RPMI8226 (cell line): ENCODE measurements at places on chromosomes 4 and X.

DNA sequence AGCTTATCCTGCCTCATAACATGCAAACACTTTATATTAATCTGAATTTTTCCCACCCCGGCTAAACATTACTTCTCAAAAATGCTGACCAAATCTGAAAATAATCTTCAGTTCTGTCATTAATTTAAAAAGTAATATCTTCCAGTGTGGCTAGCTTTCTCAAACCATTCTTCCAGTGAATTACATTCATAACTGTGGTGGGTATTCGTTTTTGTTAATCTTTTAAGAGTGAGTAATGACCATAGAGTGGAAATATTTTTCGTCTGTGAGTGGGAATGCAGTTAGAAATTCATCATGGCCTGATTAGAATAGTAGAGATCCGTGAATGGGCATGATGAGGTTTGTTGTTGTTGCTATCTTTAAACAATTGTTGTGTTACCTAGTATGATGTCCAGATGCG lies 138.6 kb upstream of the SFRP2 start:
- DNase-seq: no peak

- DNase-seq: no peak
Observed at GRCh38 chr4:89661173-89661899, 175.6 kb downstream of the SNCA start.

DNA sequence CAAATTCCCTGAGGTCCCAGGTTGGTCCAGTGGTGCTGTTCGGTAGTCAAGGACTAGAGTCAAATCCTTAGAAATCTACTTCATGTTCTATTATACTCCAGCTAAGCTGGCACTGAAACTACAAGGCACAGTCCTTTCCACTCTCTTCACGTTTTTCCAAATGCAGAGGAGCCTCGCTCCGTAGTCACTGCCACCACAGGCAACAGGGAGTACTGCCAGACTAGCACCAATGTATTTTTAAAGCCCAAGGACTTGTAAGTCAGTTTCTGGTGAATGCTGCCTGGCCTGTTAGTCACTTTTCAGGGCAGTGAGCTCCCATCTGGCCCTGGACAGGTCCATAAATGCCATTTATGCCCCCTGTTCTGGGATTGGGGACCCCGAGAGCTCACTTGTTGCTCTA lies 323.5 kb downstream of the FAM47A start:
- no peak for DNase-seq

DNA sequence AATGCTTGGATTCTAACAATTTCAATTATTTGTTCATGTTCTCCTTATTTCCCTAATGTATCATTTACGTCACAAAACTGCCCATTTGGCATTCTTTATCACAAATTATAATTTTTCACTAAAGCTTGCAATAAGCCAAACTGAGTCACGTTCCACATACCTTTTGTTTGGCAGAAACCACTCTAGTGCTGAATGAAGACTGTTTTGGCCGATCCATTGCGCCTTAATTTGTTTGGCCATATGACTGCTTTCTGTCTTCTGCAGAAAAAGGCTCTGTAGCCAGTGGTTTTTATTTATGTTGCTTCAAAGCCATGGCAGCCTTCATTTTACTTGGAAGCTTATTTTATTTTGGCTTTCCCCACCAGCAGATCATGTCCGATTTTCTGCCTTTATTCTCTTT lies 184.4 kb upstream of the HAND2 start:
- no peak for DNase-seq

DNA sequence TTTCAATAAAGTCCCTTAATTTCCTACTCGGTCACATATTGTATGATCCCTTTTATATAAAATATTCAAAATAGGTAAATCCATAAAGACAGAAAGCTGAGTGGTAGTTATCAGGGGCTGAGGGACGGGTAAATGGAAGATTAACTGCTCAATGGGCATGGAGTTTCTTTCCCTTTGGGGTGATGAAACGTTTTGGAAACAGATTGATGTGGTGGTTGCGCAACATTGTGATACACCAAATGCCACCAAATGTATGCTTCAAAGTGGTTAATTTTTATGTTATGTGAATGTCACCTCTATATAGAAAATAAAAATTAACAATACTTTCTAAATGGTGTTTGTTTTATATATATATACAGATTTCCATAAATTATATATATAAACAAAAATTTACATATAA lies 15.0 kb upstream of the MAOB start:
- DNase-seq: no peak

- DNase-seq: no peak
Observed at GRCh38 chr4:139682309-139682708, 16.7 kb downstream of the MGST2 start.

- DNase-seq: no peak
Observed at GRCh38 chrX:10233696-10234095, 76.9 kb downstream of the CLCN4 start.

- DNase-seq: no peak
Observed at GRCh38 chrX:78029663-78030062, 60.2 kb upstream of the PGAM4 start.

GRCh38 chr4:128916832-128917231 lies 107.3 kb downstream of the JADE1 start:
- DNase-seq: no peak

DNA sequence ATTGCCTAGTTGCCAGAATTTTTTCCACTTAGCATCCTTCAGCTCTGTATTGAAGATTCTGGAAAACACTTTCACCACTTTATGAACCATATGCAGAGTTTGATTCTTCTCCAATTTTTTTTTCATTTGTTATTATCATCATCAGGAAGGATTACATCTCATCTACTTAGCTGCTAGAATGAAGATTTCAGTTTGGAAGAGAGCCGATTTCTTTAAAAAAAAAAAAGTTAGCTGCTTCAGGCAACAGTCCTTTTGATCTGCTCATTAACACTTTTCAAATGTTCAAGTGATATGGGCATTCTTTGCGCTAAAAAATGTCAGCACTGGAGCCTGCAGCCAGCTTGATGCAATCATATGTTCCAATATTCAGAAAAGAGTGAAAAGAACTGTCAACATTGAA lies 76.2 kb downstream of the ANTXR2 start:
- no peak for DNase-seq

GRCh38 chr4:39763714-39764572 lies 66.0 kb downstream of the UBE2K start:
- no peak for DNase-seq

GRCh38 chrX:107894038-107894437 lies 68.4 kb downstream of the MID2 start:
- peak; percentile 54 for DNase-seq

DNA sequence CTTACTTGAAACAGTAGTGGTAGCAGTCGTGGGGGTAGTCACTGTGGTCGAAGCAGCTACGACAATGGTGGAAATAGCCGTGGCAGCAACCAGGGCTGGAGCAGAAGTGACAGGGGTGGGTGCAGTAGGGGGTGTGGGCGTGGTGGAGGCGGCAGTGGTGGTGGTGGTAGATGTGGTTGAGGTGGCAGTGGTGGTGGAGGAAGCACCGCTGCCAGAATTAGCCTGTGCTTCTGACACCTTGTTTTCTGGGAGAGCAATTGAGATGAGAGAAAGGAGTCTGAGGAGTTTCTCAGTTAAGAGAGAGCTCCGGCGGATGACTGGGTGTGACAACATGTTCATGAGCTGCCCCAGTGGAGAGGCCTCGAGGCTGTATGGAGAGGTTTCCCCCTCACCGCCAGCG lies 113.5 kb upstream of the HSD17B10 start:
- no peak for DNase-seq

DNA sequence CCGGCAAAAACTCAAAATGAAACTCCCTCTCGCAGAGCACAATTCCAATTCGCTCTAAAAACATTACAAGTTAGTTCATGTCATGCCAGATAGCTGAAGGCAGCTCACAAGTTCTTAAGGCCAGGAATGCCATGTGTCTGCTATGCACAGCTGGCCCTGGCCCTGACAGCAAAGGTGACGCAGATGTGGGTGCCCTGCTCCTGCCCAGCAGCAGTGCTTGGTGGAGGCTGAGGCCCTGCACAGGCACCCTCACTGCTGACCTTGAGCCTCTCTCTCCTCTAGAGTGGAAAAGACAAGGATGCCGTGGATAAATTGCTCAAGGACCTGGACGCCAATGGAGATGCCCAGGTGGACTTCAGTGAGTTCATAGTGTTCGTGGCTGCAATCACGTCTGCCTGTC lies 2.9 kb downstream of the S100P start:
- no peak for DNase-seq

DNA sequence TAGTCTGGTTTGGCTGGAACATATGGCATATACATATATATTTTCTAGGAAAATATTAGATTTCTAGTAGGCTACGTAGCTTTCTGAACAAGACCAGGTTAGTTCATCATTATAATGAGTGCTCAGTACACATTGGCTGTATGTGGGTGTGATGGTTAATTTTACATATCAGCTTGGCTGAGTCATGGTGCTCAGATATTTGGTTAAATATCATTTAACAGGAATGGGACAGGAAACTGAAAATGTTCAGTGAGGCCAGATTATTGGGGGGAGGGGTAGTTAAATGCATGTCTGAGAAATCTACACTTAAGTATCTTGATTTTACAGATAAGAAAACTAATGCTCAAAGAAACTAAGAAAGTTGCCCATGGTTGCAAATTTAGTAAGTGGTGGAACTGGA lies 160.1 kb downstream of the RBMX2 start:
- no peak for DNase-seq

GRCh38 chr4:181909368-181909767 lies 333.8 kb upstream of the TENM3 start:
- DNase-seq: no peak

DNA sequence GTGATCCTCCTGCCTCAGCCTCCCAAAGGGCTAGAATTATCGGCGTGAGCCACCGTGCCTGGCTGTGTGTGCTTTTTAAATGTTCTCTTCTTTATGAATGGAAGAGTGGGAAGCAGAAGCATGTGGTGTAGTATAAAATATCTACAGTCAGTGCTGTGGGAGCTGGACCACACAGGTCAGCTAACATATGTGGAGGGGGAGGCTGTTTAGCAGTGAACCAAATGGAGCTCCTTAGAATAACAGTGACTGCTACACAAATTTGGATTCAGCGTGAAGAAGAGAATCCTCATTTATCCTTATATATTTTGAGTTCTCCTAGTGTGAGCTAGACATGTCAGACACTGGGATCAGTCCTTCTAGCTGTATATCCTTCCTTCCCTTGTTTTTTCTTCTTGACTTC lies 3.2 kb downstream of the SNX25 start:
- DNase-seq: no peak
